Activated CD4-positive, alpha-beta T cell treated with anti-CD3 and anti-CD28 coated beads, Interleukin-2, amount 10 ng/mL, durations not matched to agents 7 days and 5 days (primary cell): ENCODE measurements at places on chromosomes 5 and 9. TPM values are rescaled to one million over a fixed set of nuclear protein-coding genes. Genes with fewer than 3 reads are reported as not detected.

The PCDHGC3 gene
- total RNA-seq: not detected

DNA sequence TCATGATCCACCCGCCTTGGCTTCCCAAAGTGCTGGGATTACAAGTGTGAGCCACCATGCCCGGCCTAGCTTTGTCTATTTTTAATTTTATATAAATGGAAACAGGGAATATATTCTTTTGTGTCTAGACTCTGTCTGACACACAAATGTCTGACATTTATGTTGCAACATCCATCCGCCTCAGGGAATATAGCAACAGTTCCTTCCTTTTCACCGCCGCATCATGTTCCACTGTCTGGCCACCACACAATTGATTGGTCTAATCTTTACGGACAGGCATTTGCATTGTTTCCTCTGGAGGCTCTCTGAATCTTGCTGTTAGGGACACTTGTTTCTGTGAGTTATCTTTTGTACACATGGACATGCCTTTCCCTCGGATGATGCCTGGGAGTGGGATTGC, 20.1 kb upstream of the TBC1D9B start:
- no peaks in the 10 kb centered on the region for H3K36me3 ChIP-seq
- no peaks in the 10 kb centered on the region for H3K4me1 ChIP-seq
- H3K4me3 ChIP-seq: no peak overlapping the region
- no peaks in the 10 kb centered on the region for H3K27me3 ChIP-seq

- peaks cover 6% of the 10 kb centered on the region for H3K27me3 ChIP-seq
- peaks cover 6% of the 10 kb centered on the region for H3K4me1 ChIP-seq
- no peak overlapping the region for H3K27ac ChIP-seq
- peaks cover 2% of the 10 kb centered on the region for H3K36me3 ChIP-seq
These were observed 6.0 kb upstream of the GRAMD2B start for GRCh38 chr5:126417178-126417577.

- DNase-seq: no peak
- H3K4me1 ChIP-seq: no peaks in the 10 kb centered on the region
- peaks cover 4% of the 10 kb centered on the region for H3K27me3 ChIP-seq
These were observed 75.2 kb downstream of the FCHO2 start for GRCh38 chr5:73030995-73031394.

The C5orf52 gene
- not detected for total RNA-seq

DNA sequence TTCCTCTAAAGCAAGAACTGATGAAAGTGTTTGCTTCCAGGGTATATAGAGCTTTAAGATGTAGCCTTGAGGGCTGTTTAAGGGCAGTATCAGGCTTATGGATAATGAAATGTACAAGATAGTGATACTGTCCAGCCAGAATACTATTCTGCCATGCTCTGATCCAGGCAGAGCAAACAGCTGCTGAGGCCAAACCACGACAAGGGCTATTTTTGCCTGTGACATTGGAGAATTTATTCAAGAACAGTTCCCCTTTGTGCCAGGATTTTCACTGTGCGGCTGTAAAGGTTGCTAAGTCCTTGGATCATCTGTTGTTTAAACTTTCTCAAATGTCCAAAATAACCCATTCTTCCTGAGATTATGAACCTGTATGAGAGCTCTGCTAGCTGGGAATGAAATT, 70.4 kb downstream of the OTP start:
- H3K27ac ChIP-seq: no peak overlapping the region
- no peak overlapping the region for H3K4me3 ChIP-seq
- H3K27me3 ChIP-seq: peaks cover 21% of the 10 kb centered on the region
- no peaks in the 10 kb centered on the region for H3K36me3 ChIP-seq
- no peak for DNase-seq

GRCh38 chr9:16986556-16986955, 116.1 kb upstream of the BNC2 start:
- H3K4me1 ChIP-seq: no peaks in the 10 kb centered on the region
- no peak for DNase-seq
- no peak overlapping the region for H3K27ac ChIP-seq
- H3K36me3 ChIP-seq: no peaks in the 10 kb centered on the region

DNA sequence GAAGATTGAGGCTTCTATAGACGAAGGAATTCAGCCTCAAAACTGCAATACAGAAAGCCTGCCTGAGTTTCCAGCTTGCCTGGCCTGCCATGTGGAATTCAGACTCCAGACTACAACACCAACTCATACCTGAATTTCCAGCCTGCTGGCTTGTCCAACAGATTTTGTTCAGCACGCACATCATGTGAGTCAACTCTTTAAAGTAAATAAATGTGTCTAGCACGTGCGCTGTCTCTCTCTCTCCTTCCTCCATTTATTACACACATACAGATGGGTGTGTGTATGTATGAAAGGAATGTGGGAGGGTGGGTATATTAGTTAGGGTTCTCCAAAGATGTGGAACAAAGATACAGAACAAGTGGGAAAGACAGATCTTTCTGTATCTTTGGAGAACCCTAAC, 82.4 kb upstream of the TAS2R1 start:
- H3K36me3 ChIP-seq: no peaks in the 10 kb centered on the region
- no peak for DNase-seq

GRCh38 chr9:77433675-77434445, 214.3 kb downstream of the GNA14 start:
- H3K4me1 ChIP-seq: peaks cover 3% of the 10 kb centered on the region
- H3K27me3 ChIP-seq: no peaks in the 10 kb centered on the region
- DNase-seq: peak; percentile 65
- H3K36me3 ChIP-seq: no peaks in the 10 kb centered on the region
- no peak overlapping the region for H3K4me3 ChIP-seq
- H3K27ac ChIP-seq: no peak overlapping the region

- no peaks in the 10 kb centered on the region for H3K36me3 ChIP-seq
- H3K27ac ChIP-seq: no peak overlapping the region
- H3K4me1 ChIP-seq: peaks cover 21% of the 10 kb centered on the region
- no peak for DNase-seq
These were observed 644 bp downstream of the IER5L start for GRCh38 chr9:129177443-129177790.

The CORO2A gene
- total RNA-seq: 7.2 TPM

The CDKN2B-AS1 gene
- 5.6 TPM for total RNA-seq

- H3K27me3 ChIP-seq: no peaks in the 10 kb centered on the region
- peaks cover 40% of the 10 kb centered on the region for H3K36me3 ChIP-seq
- peak overlapping the region; percentile 93 for H3K27ac ChIP-seq
- H3K4me3 ChIP-seq: peak overlapping the region; percentile 67
- H3K4me1 ChIP-seq: peaks cover 85% of the 10 kb centered on the region
These were observed 52.4 kb downstream of the AHRR start for GRCh38 chr5:373710-374602.

The RANBP3L gene
- not detected for total RNA-seq

The CDO1 gene
- not detected for total RNA-seq

GRCh38 chr5:79297661-79298060, 61.7 kb downstream of the JMY start:
- no peaks in the 10 kb centered on the region for H3K27me3 ChIP-seq
- H3K4me1 ChIP-seq: no peaks in the 10 kb centered on the region
- DNase-seq: no peak
- H3K27ac ChIP-seq: no peak overlapping the region
- peaks cover 6% of the 10 kb centered on the region for H3K36me3 ChIP-seq
- no peak overlapping the region for H3K4me3 ChIP-seq

GRCh38 chr5:116507941-116508655, 66.5 kb downstream of the SEMA6A start:
- H3K4me1 ChIP-seq: no peaks in the 10 kb centered on the region
- no peaks in the 10 kb centered on the region for H3K27me3 ChIP-seq
- no peak overlapping the region for H3K27ac ChIP-seq
- DNase-seq: no peak

The NDUFA8 gene
- 35.9 TPM for total RNA-seq

DNA sequence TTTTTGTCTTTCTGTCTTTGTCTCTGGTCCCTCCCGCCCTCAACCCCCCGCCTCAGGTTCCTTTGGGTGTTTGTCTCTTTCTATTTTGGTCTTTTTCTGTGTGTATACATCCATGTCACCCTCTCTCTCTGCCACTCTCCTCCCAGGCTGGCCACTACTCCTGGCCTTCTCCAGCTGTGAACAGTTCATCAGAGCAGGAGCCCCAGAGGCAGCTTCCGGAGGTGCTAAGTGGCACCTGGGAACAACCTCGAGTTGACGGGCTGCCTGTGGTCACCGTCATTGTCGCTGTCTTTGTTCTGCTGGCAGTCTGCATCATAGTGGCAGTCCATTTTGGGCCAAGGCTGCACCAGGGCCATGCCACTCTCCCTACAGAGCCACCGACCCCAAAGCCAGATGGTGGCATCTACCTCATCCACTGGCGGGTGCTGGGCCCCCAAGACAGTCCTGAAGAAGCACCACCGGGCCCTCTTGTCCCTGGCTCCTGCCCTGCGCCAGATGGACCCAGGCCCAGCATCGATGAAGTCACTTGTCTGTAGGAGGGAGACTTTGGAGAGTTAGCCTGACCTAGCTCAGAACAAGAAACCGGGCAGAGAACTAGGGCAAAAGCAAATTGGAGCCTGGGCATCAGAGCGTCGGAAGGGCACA, 1.7 kb downstream of the SMIM33 start:
- peaks cover 84% of the 10 kb centered on the region for H3K4me1 ChIP-seq
- H3K27ac ChIP-seq: peak overlapping the region; percentile 99
- H3K4me3 ChIP-seq: peak overlapping the region; percentile 83
- H3K36me3 ChIP-seq: peaks cover 34% of the 10 kb centered on the region
- H3K27me3 ChIP-seq: no peaks in the 10 kb centered on the region

- H3K27me3 ChIP-seq: peaks cover 34% of the 10 kb centered on the region
- DNase-seq: peak; percentile 13
- H3K4me3 ChIP-seq: peak within 1 kb of the TSS; percentile 54
- H3K4me1 ChIP-seq: peaks cover 11% of the 10 kb centered on the region
These were observed at the start of gene AIF1L for GRCh38 chr9:131096269-131097125. AIF1L (plus strand) TSS chr9:131096531; CDS start chr9:131096630, 99 bp downstream.

The SLC6A3 gene
- not detected for total RNA-seq

The RETREG1 gene
- 50.5 TPM for total RNA-seq

DNA sequence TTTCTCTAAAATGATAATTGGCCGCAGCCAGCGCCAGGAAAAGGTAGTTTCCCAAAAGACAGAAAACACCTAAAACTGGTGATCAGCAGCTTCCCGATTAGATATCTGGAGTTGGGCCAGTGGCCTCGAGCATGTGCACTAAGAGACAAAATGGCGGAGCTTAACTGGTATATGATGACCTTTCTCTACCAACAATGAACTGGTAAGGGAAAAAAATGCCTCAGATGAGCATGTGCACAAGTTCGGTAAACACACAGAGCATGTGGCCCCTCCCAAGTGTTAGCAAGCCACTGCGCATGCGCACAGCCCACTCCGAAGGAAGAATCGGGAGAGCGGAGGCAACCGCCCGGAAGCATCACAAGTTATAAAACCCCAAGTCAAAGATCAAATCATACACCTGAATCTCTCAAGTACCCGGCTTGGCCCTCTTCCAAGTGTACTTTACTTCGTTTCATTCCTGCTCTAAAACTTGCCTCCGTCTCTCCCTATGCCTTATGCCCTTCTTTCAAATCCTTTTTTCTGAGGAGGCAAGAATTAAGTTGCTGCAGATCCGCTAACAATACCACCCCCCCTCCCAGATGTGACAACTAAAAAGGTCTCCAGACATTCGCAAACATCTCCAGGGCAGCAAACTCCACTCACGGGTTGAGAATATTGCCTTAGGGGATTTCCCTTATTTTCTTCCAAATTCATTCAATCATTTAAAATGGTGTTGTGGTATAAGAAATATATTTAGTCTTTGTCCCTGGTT, 15.0 kb upstream of the PTBP3 start:
- DNase-seq: peak; percentile 74
- H3K27me3 ChIP-seq: no peaks in the 10 kb centered on the region
- H3K4me1 ChIP-seq: peaks cover 13% of the 10 kb centered on the region
- H3K36me3 ChIP-seq: peaks cover 1% of the 10 kb centered on the region
- H3K27ac ChIP-seq: peak overlapping the region; percentile 81

DNA sequence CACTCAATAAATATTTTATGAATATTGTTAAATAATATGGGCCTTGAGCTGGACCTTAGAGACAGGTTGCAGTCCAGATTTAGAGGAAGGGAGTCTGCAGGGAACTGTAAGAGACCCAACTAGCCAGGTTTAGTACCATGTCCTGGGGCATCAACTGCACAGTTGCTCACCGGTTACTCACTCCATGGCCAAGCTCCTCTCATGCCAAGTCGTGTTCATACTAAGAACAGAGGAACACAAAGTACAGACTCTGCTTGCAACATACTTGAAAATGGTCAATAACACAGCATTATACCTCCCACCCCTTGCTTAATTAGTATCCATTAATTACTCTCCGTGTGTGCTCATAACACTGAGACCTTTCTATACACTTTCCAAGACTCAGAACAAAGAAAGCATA, 317.6 kb upstream of the PIK3R1 start:
- H3K4me1 ChIP-seq: no peaks in the 10 kb centered on the region
- H3K4me3 ChIP-seq: no peak overlapping the region
- H3K27ac ChIP-seq: no peak overlapping the region
- no peaks in the 10 kb centered on the region for H3K27me3 ChIP-seq
- H3K36me3 ChIP-seq: no peaks in the 10 kb centered on the region

- no peaks in the 10 kb centered on the region for H3K36me3 ChIP-seq
- H3K27me3 ChIP-seq: no peaks in the 10 kb centered on the region
These were observed 475.1 kb downstream of the SPOCK1 start for GRCh38 chr5:137024044-137024443.

The SLC6A19 gene
- not detected for total RNA-seq

The GKAP1 gene
- total RNA-seq: 5.9 TPM

DNA sequence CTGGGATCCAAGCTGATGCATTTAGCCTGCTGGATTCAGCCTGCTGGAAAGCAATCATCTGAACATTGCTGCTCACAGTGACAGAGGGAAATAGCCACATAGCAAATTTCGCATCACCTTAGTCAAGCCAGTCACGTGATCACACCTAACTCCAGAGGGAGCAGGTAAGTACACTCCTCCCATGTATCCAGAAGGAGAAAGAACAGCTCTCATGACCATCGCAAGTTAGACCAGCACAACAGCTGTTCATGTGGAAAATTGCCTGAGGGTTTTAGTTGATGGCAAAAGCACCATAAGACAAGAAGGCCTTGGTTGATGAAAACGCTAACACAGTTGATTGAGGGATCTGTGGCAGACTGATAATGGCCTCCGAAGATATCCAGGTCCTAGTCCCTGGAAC, 34.2 kb upstream of the MYO10 start:
- no peaks in the 10 kb centered on the region for H3K27me3 ChIP-seq
- H3K36me3 ChIP-seq: no peaks in the 10 kb centered on the region
- no peak overlapping the region for H3K27ac ChIP-seq
- H3K4me3 ChIP-seq: no peak overlapping the region

DNA sequence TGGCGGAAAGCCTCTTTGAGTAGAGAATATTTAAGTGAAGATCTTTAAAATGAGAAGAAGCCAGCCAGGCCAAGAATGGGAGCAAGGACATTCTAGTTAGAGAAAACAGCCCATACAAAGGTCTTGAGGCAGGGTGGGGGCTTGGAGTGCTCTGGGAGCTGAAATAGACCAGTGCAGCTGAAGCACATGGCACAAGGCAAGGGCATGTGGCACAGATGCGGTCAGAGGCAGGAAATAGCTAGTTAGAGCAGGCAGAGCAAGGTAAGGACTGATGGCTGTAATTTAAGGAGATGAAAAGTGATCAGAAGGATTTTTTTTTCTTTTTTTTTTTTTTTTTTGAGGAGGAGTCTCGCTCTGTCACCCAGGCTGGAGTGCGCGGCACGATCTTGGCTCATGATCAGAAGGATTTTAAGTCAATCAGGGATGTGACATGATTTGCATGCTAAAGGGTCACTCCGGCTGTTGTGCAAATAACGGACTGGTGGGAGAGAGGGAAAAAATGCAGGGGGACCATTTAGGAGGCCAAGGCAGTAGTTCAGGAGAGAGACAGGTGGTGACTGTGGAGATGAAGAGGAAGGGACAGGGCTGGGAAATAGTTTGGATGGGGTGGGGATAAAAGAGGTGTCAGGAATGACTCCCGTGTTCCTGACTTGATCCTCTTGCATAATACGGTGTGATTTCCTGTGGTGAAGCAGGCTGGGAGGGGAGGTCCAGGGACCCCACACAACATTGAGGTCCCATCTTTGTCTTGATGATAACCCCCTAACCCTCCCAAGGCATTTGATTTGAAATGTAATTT, 207.6 kb downstream of the HSPA4 start:
- no peak overlapping the region for H3K4me3 ChIP-seq
- peaks cover 7% of the 10 kb centered on the region for H3K27me3 ChIP-seq
- peak; percentile 28 for DNase-seq
- peaks cover 19% of the 10 kb centered on the region for H3K4me1 ChIP-seq
- H3K36me3 ChIP-seq: no peaks in the 10 kb centered on the region

The FAM169A gene
- total RNA-seq: 3.6 TPM

The TMEM232 gene
- 0.60 TPM for total RNA-seq
